Thoracic aorta (tissue), 2 donors: ENCODE measurements at places on chromosomes 16 and 17.

GRCh38 chr17:75266316-75267152 lies 4.5 kb downstream of the MIF4GD start:
- DNase-seq, result no peak

GRCh38 chr16:66651965-66652364 lies 44.6 kb downstream of the CMTM4 start:
- DNase-seq, result no peak

GRCh38 chr17:7307686-7308624 lies 527 bp downstream of the EIF5A start:
- DNase-seq, result no peak

- DNase-seq, result no peak
These were observed 422.3 kb upstream of the PSMD7 start for GRCh38 chr16:73874324-73874723.

GRCh38 chr17:16977932-16978331 lies 6.0 kb upstream of the TNFRSF13B start:
- no peak for DNase-seq

DNA sequence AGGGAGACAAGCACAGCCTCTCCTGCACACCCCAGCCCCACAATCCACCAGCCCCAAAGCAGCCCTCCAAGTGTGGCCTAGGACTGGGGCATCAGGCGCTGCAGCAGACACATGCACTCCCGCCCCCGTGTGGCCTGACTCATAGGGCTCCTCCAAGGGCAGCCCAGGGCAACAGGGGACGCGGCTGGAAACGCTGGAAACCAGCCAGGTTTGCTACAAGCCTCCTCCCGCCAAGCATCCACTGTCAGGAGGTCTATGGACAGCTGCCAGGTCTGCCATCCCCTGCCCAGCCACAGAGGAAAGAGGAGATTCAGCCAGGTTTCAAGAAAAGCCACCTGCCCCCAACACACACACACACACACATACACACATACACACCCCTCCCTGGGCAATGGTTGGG lies 25.8 kb downstream of the SRCIN1 start:
- no peak for DNase-seq

- DNase-seq, result no peak
These were observed 35.4 kb downstream of the SYT17 start for GRCh38 chr16:19203374-19203966.
